ENCODE measurements at places on chromosomes 12 and 14.

DNA sequence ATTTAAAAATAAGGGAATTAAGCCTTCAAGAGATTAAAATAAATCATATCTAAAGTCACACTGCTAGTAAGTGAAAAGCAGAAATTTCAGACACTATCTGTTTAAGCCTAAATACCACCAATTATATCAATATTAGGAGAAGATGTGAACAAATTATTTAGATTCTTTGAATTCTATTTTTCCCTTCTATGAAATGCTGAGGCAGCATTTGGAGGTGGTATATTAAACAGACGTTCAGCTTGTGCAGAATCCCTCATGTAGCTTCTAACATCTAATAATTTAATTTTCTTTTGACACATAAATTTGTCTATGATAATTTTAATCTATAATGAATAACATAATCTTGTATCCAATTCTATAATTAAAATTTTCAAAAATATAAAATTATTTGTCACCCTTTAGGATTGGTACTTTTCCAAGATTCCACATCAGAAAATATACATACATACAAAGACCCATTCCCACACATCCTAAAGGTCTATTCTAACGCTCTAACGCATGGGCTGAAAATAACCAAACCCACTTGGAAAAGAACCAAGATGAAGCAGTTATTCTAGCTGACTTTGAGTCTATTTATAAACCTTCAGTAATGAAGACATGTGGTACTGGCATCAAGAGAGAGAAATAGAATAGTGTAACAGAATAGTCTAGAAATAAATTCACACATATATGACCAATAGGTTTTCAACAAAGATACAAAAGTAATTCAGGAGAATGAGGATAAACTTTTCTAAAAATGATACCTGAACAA lies 751.8 kb downstream of the GALC start:
- DNase-seq: no peak

- no peak for DNase-seq
Measured at GRCh38 chr14:59306775-59307174, 118.3 kb downstream of the DAAM1 start.

- no peak for DNase-seq
Measured at GRCh38 chr12:20547816-20548575, 147.1 kb upstream of the SLCO1C1 start.

DNA sequence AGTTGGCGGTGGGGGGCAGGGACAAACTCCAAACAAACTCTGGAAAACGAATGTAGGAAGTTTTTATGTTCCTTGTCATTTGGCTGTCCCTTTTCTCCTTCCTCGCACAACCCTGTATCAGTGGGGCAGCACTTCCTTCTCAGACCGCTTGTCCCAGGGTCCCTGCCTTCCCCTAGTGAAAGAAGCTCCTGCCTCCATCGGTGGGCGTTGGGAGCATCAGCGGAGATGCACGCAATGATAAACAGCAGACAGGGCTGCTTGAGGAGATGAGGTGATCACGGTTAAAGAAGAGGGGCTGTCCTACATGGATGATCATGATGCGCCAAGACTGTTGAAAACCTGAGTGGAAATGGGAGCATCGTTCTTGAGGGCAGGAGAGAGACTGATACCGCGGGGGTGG lies 620 bp downstream of the C1S start:
- no peak for DNase-seq

- DNase-seq: no peak
Measured at GRCh38 chr12:108862588-108862959, 5.2 kb upstream of the SSH1 start.

DNA sequence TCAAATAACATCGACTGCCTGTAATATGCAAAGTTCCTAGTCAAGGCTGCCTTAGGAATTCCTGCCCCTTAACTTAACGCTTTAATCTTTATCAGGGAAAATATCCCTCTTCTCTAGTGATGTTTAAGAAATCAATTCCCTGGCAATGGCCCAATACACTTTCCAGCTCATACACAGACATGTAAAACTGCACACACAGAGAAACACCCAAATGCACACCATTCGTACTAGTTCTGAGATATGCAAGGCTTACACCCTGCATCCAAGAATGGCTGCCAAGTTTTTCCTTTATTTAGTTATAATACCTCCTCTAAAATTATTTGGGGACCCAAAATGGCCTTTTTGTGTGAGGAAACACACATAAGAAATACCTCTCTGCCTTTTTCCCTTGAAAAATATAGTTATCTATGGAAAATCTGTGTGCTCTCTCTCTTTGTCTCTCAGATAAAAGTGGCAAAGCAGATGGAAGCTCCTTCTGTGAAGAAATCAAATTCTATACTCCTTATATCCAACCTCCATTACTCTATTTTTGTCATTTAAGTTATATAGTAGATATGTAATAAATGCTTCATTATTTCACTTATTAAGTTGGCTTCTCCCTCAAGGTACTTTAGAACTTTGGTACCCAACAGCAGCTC lies 120.0 kb upstream of the MDM1 start:
- no peak for DNase-seq

DNA sequence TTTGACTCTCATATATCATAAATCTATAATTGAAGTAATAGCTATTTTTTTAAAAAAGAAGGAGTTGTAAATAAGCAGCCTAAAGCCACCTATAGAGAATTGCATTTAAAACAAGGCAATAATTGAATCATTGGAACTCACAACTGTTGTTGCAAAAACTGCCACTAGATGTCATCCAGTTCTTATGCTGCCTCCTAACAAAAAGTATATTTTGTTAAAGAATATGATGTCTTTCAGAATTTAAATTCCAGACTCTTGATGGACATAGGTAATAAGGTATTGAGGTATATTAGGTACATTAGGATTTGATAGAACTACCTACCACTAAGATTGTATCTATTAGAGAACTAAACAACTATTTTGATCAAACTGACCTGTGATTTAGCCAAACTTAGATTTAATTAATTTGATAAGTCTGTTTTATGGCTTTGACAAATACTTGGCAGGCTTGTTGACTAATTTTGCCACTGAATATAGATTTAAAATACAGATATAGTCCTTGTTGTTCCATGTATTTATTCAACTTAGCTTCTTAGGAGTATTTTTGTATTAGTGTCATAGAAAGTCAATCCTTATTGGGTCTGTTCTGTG lies 401.4 kb downstream of the RPL10L start:
- DNase-seq: no peak

DNA sequence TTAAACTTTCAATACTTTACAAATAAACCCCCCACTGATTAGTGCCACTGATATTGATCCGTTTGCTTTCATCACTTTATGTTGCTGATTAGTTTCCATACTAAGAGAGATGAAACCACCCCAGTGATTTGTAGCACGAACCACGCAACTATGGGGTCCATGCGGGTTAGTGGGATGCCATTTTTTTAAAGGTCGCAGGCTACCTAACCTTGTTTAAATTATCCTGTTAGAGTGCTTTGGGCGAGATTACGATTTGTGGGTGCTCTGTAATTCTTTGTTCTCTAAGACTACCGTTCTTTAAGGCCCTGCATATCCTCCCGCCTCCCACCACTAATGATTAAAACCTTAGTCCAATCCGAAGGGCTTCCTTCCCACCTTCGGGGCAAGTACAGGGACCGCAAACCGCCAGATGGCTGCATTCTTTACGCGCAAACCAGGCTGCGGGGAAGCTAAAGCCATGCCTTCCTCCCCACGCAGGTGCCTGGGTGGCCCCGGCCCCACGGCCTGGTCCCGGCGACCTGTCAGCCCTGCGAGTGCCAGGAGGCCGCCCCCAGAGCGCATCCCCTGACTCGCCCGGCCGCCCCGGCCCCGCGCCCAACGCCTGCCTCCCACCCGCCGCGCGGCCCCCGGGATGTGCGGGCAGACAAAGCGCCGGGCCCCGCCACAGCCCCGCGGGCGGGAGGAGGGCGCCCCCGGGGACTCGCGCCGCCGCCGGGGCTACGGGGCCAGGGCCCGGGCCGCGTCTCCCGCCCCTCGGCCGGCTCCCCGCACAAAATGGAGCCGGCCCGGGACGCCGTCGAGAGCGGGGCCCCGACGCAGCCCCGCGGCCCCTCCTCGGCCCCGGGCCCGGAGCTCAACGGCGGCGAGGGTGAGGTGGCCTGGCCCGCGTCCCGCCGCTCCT lies 759 bp downstream of the NFYB start:
- no peak for DNase-seq

- DNase-seq: no peak
Measured at GRCh38 chr12:41254004-41254914, 66.1 kb downstream of the PDZRN4 start.

All from stimulated activated CD8-positive, alpha-beta memory T cell treated with anti-CD3 and anti-CD28 coated beads, Interleukin-7, amount 100 ng/mL, for 4 hours (primary cell).